ENCODE measurements at places on chromosomes 4 and X. TPM values are rescaled to one million over a fixed set of nuclear protein-coding genes. Genes with fewer than 3 reads are reported as not detected.

GRCh38 chr4:38131371-38132091 is 171.3 kb downstream of the PTTG2 start:
- DNase-seq, result peak; percentile 37

DNA sequence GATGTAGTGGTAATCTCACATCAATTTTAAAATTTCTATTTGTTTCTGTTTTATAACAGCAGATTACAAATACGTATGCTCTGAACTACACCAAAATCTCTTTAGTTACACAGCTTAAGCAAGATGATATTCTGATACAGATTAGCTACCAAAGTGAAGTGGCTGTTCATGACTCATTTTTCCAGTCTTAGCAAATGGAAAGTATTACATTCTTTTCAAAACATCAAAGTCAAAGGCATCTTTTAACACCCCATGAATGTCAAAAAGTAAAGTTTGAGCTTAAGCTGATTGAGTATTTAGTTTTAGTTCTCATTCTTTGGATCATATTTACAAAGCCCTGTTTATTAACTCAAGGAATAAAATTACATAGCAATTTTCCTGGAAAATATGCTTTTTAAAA is 6.6 kb upstream of the HPGDS start:
- DNase-seq, result no peak

- no peak for DNase-seq
Observed at GRCh38 chr4:132332932-132333723, 816.0 kb upstream of the PCDH10 start.

- no peak for DNase-seq
Observed at GRCh38 chr4:40427128-40427527, 92.0 kb downstream of the CHRNA9 start.

GRCh38 chrX:119003462-119003861 is 29.0 kb downstream of the LONRF3 start:
- DNase-seq, result no peak

DNA sequence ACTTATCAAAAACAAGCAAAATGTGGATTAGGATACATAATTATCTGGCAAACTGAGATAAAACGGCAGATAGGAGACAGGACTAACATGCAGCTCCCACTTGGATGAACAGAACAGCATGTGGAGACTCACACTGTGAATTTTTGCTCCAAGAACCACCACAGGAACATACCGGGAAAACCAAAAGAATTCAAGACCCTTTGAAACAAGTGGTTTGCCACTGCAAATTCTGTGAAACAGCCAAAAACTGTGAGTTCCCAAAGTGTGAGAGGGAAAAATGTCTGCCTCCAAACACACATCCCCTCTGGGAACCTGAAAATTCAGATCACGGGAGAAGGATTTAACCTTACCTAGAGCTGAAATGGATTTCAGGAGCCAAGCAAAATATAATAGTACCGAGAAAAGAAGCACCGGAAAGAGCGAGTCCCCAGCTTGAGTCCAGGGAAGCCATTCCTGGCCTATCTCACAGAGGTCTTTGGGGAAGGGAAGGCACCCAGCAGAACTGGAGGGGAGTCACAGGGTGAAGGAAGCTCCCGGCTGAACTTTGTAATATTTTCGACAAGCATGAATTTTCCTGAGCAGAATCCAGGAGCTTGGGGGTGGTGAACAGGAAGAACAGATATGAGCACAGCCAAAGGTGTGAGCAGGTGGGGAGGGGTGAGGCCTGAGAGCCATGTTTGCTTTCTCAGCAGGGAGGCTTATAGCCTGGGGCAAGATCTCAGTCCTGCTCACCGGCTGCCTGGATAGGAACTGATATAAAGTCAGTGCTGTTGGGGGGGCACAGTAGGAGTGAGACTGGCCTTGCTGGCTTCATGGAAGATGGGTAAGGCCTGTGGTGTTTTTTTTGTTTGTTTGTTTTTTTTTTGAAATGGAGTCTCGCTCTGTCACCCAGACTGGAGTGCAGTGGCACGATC is 23.9 kb downstream of the MANBA start:
- DNase-seq, result no peak

DNA sequence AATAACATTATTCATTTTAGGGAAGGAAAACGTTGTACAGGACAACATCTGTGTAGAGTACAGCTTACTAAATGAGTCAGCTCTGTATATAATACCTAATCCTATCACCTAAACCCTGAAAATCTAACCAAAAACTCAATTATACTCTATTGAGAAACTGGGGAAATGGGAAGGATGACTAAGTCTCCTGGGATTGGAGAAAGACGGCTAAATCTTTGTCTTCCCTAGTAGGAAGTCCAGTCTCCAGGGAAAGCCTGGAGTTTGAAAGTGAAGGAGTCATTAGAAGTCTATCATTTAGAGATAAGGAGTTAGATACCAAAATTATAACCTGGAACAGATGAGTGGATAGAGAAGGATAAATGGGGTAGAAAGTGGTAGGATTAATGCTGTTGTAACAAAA is 286.5 kb downstream of the STK32B start:
- DNase-seq, result peak; percentile 29

Gene EPHA5
- 0.91 TPM for total RNA-seq

Gene RTL9
- not detected for total RNA-seq

Gene PLCXD1
- total RNA-seq, result 3.9 TPM

Gene AKAP14
- total RNA-seq, result not detected

Gene CCSER1
- 0.80 TPM for total RNA-seq
